ENCODE measurements at places on chromosomes 16 and 17.

DNA sequence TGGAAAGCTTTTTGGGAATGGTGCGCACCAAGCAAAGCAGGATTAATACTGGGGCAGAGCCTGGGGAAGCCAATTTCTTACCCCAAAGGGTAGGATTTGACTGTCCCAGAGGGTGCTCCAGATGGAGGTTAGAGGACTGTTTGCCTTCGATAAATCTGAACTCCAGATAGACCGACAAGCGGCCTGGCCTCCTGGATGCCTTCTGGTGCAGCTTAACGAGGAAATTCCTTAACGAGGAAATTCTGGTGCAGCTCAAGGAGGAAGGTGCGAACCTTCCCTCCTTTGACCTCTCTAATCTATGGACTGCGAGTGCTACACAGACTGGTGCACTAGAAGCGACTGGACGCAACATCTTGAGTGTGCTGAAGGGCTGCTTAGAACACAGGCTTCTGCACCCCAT lies 6.5 kb downstream of the CALB2 start:
- DNase-seq: no peak

GRCh38 chr16:88102597-88102996 lies 151.4 kb downstream of the BANP start:
- DNase-seq: no peak

DNA sequence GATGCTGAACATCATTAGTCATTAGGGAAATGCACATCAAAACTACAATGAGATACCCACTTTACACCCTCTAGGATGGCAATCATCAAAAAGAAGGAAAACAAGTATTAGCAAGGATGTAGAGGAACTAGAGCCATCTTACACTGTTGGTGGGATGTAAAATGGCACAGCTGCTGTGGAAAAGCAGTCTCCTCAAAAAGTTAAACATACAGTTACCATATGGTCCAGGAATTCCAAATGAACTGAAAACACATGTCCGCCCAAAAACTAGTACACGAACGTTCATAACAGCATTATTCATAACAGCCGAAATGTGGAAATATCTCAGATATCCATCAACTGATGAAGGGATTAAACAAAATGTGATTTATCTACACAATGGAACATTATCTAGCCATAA lies 7.0 kb downstream of the FBF1 start:
- no peak for DNase-seq

DNA sequence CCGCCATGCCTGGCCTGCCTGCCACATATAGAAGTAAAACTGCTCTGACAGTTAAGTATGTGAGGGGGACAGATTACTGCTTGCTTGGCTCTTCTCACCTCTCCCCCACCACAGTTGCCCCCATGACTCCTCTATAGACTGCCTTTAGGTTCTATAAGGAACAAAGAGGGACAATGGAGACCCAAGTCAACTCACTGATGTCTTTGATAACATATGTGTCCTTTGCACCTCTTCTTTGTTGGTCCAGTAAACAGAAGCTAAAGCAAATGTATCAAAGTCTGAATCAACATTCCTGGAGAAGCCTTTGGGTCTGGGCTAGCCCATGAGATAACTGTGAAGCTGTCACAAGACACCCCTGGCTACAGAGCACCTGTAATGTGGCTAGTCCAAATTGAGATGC lies 27.1 kb downstream of the NUDT7 start:
- no peak for DNase-seq

GRCh38 chr17:16033729-16034349 lies 34.2 kb downstream of the TTC19 start:
- no peak for DNase-seq

DNA sequence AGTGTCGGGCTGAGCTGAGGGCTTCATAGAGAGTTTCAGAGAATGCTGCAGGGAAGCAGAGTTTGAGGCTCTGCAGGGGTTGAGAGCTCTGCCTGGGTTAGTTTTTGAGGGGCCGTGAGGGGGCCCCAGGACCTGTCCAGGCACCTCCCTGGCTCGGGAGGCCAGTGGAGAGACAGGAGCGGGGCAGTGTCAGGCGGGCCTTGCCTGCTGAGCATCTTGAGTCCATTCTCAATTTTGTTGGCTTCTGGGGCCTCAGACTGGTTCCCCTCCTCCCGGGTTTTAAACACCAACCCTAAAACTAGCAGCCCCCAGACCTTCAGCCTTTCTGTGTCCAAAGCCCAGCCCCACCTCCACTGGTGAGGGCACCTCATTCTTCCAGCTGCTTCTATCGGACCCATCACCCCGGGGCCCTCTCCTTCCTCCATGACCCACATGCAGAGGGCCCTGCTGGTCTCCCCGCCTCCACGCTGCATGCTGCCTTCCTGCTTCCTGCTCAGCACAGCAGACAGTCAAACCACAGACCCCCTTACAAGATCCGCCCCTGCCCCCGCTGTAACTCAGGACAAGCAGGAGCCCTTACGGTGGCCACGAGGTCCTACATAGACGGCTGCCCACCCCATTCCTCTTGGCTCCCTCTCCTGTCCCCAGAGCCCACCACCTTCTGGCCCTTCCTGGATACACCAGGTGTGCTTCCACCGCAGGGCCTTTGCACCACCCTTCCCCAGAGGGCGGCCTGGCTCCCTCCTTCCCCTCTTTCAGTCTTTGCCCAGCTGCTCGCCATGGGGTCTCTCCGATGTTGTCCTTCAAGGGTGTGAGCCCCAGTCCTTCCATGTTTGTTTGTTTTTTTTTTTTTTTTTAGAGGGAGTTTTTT lies 3.8 kb downstream of the RNF213 start:
- no peak for DNase-seq

- no peak for DNase-seq
Measured at GRCh38 chr16:10624527-10624926, 44.1 kb upstream of the EMP2 start.

GRCh38 chr16:7577588-7577987 lies 244.9 kb downstream of the RBFOX1 start:
- DNase-seq: no peak

DNA sequence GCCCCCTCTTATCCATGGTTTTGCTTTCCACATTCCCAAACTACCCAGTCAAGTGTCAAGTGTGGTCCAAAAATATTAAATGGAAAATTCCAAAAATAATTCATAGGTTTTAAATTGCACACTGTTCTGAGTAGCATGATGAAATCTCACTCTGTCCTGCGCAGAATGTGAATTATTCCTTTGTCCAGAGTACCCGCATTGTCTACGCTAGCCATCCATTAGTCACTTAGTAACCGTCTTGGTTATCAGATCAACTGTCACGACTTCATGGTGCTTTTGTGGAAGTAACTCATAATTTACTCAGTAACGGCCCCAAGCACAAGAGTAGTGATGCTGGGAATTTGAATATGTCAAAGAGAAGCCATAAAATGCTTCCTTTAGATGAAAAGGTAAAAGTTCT lies 94.9 kb downstream of the SLC39A11 start:
- DNase-seq: no peak

GRCh38 chr16:352547-353403 lies at the start of gene AXIN1:
AXIN1 (minus strand) TSS chr16:352723; CDS start chr16:347025, 5,698 bp downstream.
- DNase-seq: peak; percentile 96

DNA sequence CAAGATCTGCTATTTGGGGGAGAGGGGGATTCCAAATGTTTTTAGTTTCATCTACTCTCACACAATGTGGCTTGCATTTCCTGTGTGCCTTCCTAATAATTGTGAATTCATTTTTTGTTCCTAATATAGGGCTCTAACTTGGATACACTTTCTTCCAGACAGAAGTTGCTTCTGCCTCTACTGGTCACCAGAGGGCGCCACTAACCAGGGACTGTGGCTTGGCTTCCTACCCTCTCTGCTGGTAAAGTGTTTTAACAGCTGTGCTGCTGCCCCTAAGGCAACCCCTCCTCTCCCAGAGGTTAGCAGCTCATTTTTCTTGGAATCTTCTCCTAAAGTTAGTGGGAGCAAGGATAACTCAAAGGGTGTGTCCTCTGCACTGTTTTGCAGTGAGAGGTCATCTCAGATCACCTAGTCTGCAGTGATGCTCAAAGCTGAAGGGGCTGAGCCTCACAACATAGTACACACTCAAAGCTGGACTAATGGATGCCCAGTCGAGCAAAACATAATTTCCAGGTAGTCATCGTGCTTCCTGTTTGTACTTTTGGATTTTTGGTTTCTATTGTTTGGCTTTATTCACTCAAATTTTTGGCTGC lies 5.0 kb upstream of the PRSS54 start:
- no peak for DNase-seq

DNA sequence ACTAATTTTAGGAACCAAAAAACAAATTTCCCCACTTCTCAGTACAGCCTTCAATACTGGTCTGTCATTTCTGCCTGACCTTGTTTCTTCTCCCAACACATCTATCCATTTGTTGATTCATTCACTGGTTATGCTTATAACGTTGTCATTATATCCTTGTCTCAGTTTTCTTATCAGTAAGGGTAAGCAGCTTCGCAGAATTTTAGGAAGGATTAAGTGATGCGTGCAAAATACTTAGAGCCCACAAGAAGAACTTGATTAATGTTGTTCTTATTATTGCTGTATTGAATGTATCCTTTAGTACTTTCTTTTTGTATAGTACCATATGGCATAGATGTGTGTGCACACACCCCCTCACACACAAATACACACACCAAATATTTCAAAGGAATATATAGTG lies 403.5 kb upstream of the HSBP1 start:
- DNase-seq: no peak

DNA sequence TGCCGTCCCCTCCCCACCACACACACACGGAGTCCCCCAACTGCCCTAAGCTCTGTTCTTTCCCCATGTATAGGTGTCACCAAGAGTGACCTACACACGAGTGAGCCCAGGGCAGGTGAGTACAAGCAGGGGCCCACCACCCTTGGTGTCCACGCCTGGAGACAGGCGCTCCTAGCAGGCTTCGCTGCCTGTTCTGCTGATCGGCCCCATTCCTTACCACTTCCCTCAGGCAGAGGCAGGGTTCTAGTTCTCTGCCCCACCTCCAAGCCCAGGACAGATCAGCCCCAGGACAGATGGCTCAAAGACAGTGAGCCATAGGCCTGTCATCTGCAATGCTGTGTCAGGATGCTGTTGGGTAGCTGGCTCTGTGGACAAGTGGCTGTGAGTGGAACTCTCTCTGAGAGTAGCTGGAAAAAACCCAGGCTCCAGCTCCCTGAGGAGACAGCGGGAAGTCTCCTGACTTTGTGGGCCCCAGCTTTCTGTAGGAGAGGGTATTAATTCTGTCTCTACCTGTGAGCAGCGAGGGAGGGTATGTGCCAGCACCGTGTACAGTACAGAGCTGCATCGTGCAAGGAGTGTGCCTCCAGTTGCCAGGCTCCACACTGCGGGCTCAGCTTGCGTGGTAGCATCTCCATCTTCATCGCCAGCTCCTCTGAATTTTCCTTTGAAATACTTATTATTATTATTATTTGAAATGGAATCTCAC lies 897 bp downstream of the TP53I13 start:
- no peak for DNase-seq

- no peak for DNase-seq
Measured at GRCh38 chr16:87956365-87957231, 5.4 kb downstream of the BANP start.

DNA sequence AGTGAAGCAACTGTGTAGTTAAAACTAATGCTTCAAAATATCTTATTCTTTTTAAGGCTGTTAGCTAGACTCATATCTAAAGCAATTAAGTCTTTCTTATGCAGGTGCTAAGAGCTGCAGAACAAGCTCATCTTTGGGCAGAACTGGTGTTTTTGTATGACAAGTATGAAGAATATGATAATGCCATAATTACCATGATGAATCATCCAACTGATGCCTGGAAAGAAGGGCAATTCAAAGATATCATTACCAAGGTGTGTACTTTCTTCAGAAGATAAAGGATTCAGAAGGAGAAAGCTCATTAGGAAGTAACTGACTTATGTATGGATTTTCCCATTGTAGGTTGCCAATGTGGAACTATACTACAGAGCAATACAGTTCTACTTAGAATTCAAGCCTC lies 23.9 kb downstream of the PTRH2 start:
- DNase-seq: no peak

DNA sequence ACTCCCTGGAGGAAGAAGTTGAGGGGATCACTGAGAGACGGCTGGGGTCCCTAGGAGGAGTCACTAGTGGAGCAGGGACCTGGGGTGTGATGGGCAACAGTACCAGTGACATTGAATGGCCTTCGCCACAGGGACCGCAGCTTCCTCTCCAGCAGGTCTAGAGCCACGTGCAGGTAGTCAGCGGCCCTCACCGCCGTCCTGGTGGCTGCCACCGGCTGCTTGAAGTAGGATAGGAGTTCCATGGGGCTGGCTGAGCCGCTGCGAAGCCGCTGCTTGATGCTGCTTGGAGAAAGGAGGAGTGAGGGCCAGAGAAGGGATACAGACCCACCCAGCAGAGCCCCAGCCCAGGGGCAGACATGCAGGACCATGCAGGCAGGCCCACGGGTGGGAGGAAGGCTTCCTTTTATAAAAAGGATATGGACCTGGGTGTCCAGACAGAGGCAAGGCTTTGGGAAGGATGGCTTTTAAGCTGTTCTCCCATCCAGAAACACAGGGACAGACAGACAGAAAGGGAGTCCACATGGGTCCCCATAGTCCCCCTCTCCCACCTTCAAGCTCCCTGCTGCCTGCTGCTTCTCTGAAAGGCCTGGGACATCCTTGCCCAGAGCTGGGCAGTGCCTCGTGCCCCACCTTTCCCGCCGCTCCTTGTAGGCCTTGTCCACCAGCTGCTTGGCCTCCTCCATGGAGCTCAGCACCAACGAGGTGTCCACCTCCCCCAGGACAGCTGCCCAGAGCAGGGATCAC lies 827 bp downstream of the MPO start:
- no peak for DNase-seq

GRCh38 chr16:88472637-88473205 lies 19.6 kb downstream of the ZFPM1 start:
- DNase-seq: no peak

- peak; percentile 2 for DNase-seq
Measured at GRCh38 chr17:28878981-28879380, 18.6 kb downstream of the FLOT2 start.

DNA sequence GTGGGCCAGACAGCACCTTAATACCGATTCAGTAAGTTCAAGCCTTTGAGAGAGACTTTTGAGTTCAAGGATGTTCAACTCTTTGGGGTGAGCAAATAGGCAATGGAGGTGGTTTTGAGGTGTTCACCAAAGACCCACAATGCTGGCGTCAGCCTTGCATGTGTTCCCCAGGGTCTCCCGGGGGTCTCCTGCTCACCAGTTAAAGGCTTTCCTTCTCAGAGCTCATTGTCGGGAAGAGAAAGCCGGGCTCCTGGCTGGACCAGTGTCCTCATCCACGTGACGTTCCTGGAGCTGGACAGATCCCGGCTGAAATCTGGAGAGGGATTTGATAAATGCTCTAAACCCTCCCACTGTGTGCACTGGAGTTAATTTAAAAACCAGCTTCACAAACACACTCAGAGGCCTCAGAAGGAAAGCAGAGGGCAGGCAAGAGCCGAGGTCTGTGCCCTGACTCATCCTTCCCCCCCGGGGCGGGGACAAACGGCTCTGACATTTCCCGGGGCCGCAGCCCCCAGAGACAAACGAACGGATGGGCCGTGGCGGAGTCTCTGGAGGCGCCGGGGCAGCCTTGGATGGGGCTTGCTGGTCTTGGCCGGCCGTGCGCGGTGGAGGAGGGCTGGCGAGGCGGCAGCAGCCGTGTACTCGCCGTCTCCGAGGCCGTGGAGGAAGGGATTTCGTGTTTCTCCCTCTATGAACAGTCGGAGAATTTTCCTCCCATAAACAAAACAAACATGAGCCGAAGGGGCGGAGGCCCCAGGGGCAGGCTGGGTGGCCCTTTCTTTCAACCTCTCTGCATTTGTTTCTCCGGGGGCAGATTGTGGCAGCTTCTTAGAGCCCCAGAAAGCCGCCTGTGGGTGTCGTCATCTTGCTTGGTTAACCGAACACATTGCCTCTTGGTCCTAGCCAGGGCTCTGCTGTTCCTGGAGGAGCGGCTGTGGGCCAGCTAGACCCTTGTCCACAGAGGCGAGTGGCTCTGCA lies 94.2 kb downstream of the NTN1 start:
- DNase-seq: no peak
